Activated T-cell treated with anti-CD3 and anti-CD28 coated beads, Interleukin-2, amount 50 U/mL, for 72 hours (primary cell): ENCODE measurements at places on chromosomes 11 and 22.

- H3K27me3 ChIP-seq: peaks cover 7% of the 10 kb centered on the region
- peak overlapping the region; percentile 47 for H3K27ac ChIP-seq
- peaks cover 57% of the 10 kb centered on the region for H3K4me1 ChIP-seq
- H3K4me3 ChIP-seq: peak overlapping the region; percentile 55
- DNase-seq: peak; percentile 30
Observed at GRCh38 chr11:82978422-82979099, 77.0 kb downstream of the DDIAS start.

DNA sequence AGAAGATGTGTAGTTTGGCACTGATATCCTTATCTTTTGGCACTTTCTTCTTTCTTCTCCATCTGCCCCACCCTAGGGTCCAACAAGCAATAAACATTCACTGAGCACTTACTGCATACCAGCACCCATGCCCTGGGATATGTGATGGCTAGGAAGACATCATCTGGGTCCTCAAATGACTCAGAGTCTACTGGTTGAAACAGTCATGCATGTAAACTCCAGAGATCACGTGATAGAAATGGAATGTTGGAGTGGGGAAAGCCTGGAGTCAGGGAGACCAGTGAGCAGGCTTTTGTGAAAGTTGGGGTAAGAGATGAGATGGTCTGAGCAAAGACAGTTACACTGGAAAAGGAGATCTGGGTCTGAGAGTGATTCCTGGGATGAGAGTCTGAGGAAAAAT is 724.9 kb upstream of the TENM4 start:
- no peaks in the 10 kb centered on the region for H3K4me1 ChIP-seq
- DNase-seq: no peak
- no peak overlapping the region for H3K27ac ChIP-seq
- no peak overlapping the region for H3K4me3 ChIP-seq
- H3K27me3 ChIP-seq: no peaks in the 10 kb centered on the region

DNA sequence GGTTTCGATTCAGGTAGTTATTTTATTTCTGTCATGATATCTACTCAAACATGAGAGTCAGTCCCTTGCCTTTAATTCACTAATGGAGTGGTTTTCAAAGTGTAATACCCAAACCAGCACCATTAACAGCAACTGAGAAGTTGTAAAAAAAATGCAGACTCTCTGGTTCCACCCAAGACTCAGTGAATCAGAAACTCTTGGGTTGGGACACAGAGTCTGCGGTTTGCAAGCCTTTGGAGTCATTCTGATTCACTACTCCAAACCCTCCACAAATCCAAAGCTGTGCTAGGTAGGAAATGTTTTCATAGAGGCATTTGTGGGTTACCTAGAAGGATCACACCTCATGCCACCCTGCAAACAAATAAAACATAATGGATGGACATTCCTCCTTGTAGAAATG is 340.1 kb downstream of the NTM start:
- no peaks in the 10 kb centered on the region for H3K4me1 ChIP-seq
- H3K4me3 ChIP-seq: no peak overlapping the region
- H3K27me3 ChIP-seq: no peaks in the 10 kb centered on the region
- no peak overlapping the region for H3K27ac ChIP-seq
- peaks cover 2% of the 10 kb centered on the region for H3K36me3 ChIP-seq

DNA sequence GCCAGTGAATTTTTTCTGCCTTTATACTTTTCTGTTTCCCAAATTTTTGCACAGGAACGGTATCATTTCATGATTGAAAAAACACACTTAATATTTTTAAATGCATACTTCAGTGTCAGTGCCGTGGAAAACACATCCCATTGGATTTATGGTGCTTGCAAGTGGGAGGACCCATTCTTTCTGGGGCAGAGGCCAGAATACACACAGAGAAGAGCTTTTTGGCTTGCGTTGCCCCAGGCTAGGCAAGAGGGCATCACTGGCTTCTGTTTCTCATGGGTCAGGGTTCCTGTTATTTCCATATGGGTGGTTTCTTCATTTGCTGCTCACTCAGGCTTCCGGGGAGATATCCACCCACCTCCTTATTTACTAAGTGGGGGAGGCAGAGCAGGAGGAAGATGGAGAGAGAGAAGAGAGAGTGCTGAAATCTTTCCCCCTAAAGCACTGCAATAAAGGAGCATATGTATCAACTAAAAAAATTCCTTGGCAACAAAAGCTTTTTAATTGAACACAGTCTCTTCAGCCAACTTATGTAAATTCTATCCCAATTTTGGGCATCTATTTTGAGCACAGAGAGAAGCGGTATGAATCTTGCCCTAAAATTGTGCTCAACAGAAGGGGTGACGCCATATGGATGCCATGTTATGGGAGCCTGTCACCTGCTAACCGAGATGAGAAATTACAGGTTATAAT is 66.0 kb upstream of the KIRREL3 start:
- no peaks in the 10 kb centered on the region for H3K36me3 ChIP-seq
- DNase-seq: no peak
- no peaks in the 10 kb centered on the region for H3K4me1 ChIP-seq

DNA sequence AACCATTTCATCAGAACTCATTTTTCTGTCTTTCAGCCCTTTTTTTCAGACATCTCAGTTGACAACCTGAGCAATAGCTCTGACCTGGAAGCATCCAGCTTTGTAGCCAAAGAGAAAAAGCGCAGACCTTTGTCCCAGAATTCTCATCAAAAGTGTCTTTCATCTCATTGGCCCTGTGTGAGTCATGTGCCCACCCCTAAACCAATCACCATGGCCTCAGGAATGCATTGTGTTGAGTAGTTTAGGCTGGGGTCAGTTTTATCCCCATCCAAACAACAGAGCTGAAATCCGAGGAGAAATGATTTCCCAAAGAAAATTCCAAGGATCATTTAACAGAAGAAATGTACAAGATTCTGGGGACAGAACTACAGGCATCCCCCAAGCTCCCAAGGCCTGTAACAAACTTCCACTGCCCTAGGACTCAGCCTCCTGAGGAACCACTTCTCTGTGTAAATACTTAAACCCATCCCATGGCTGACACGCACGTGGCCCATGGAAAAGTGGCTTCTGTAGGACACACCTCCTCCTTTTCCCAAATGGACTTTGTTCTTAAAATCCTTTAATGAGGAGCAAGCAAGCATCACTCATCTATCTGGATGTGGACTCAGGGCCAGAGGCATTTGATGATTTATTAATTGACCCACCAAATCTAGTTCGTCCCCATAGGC is 429.0 kb downstream of the SOX6 start:
- no peak overlapping the region for H3K27ac ChIP-seq
- H3K4me3 ChIP-seq: no peak overlapping the region
- no peak for DNase-seq
- no peaks in the 10 kb centered on the region for H3K27me3 ChIP-seq
